ENCODE measurements at places on chromosomes 11 and 22. TPM values are rescaled to one million over a fixed set of nuclear protein-coding genes. Genes with fewer than 3 reads are reported as not detected.

TSPAN32 gene
- polyA plus RNA-seq, result 3.5 TPM

OR52N4 gene
- polyA plus RNA-seq, result not detected

CD3D gene
- polyA plus RNA-seq, result 0.38 TPM

CYP2D6 gene
- 0.19 TPM for polyA plus RNA-seq

TBX1 gene
- 0.11 TPM for polyA plus RNA-seq

ANGPTL5 gene
- polyA plus RNA-seq, result 0.10 TPM

MYBPC3 gene
- 425 TPM for polyA plus RNA-seq

CAVIN3 gene
- 126 TPM for polyA plus RNA-seq

C11orf21 gene
- polyA plus RNA-seq, result 34.6 TPM

SLC29A2 gene
- 29.7 TPM for polyA plus RNA-seq

CECR2 gene
- 4.4 TPM for polyA plus RNA-seq

OR5B21 gene
- polyA plus RNA-seq, result not detected

C11orf97 gene
- polyA plus RNA-seq, result not detected

ELFN2 gene
- polyA plus RNA-seq, result 0.01 TPM

OR56B4 gene
- not detected for polyA plus RNA-seq

OR52I1 gene
- not detected for polyA plus RNA-seq

ESAM gene
- polyA plus RNA-seq, result 35.9 TPM

JAM3 gene
- 11.9 TPM for polyA plus RNA-seq

GAL3ST3 gene
- polyA plus RNA-seq, result 0.08 TPM

LRRC74B gene
- polyA plus RNA-seq, result not detected

RAG2 gene
- polyA plus RNA-seq, result not detected

SLC15A3 gene
- polyA plus RNA-seq, result 14.8 TPM

HTR3A gene
- not detected for polyA plus RNA-seq

NEFH gene
- 0.10 TPM for polyA plus RNA-seq

SMIM35 gene
- polyA plus RNA-seq, result not detected

E2F8 gene
- 3.0 TPM for polyA plus RNA-seq

IFTAP gene
- polyA plus RNA-seq, result 40.1 TPM

SPDYC gene
- polyA plus RNA-seq, result not detected

OR56A1 gene
- not detected for polyA plus RNA-seq

LRRN4CL gene
- polyA plus RNA-seq, result 1.9 TPM

TH gene
- polyA plus RNA-seq, result not detected

SLC1A2 gene
- 2.0 TPM for polyA plus RNA-seq

CLNS1A gene
- 49.5 TPM for polyA plus RNA-seq

GAS2L1 gene
- 18.0 TPM for polyA plus RNA-seq

APOL6 gene
- 2.4 TPM for polyA plus RNA-seq

EIF3M gene
- 353 TPM for polyA plus RNA-seq

ARHGAP20 gene
- 0.17 TPM for polyA plus RNA-seq

YDJC gene
- 8.1 TPM for polyA plus RNA-seq

OR8A1 gene
- not detected for polyA plus RNA-seq

Data from heart left ventricle (tissue), 16 donors.